ENCODE measurements at places on chromosomes 16 and 17.

DNA sequence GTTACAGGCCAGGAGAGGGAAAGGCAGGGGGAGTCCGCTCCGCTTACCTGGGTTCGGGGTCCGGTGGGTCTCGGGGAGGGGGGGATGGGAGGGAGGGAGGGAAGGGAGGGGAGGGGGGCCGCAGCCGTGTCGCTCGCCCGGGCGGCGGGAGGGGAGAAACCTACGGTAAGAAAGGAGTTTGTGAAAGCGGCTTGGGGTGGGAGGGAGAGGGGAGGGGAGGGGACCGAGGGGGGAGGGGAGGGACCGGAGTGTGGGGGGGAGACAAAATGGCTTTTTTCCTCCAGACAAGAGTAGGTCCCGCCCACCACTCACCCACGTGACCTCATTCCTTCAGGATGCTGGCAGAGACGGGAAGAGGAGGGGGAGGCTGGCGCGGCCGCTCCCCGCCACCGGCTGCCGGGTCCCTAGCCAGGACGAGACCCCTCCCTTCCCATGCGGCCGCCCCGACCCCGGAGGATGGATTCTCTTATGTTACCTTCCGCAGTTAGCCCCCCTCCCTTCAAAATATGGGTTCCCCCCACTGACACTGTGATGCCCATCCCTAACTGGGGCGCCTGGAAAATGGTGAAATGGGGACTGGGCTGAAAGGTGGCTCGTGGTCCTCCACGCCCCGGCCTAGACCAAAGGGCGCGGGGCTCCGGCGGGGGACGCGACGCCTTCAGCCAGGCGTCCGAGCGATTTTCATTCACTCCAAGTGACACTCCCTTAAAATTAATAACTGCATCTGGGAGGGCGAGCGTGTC, at the start of gene PCGF2:
TSS of gene PCGF2 (minus strand) at position 188 of the 743 bp plus-strand sequence. CDS start 7,934 bp downstream, outside the sequence.
- DNase-seq: peak; percentile 28

GRCh38 chr17:78946631-78947030, 21.4 kb upstream of the TIMP2 start:
- no peak for DNase-seq

DNA sequence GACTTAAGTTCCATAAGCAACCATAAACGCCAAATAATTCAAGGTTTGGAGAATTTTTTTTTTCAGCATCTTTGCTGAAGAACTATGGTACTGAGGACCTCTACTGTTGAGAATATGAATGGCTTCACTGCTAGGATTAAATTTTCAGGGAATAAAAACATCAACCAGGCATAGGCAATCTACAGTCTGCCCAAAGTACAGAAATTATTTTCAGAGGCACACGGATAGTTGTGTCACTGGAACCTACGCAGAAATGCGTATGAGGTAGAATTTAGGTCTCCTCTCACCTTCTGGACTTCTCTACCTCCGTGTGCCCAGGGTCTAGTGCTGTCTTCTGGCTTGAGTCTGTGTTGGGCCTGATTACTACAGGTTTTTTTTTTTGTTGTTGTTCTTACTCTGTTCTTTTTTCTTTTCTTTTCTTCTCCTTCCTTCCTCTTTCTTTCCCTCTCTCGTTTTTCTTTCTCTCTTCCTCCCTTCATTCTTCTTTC, 39.7 kb downstream of the NACA2 start:
- DNase-seq: peak; percentile 18

DNA sequence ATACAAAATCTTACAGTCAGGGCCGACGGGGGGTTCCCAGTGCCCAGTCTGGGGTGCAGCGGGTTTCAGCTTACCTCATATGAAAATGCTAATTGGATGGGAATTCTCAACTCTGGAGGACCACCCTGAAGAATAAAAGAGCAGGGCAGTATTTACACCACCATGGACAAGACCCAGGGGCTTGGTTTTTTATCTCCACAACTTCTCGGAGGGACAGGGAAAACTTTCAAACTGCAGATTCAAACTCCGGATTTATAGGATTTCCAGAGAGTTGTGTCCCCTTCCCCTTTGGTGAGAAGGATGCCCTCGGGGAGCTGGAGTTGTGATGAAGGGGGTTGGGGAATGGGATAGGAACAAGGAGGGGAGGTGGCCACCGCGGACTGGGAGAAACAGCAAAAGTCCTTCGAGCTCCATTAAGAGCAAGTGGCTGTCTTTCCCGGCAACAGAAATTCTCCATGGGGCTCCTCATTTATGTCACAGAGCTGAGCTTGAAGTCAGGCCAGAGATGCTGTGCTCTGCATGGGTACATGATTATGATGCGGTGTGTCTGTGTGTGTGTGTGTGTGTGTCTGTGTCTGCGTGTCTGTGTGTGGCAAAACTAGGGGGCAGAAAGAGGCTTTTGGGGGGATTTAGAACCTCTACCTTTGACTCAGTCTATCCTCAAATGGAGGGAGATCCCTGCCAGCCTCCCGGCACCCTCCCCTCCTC, 15.7 kb downstream of the FOXL1 start:
- no peak for DNase-seq

- peak; percentile 59 for DNase-seq
Observed at GRCh38 chr17:3535253-3535995, 22.2 kb downstream of the TRPV3 start.

GRCh38 chr17:64505340-64506200, 519 bp downstream of the DDX5 start:
- peak; percentile 92 for DNase-seq

DNA sequence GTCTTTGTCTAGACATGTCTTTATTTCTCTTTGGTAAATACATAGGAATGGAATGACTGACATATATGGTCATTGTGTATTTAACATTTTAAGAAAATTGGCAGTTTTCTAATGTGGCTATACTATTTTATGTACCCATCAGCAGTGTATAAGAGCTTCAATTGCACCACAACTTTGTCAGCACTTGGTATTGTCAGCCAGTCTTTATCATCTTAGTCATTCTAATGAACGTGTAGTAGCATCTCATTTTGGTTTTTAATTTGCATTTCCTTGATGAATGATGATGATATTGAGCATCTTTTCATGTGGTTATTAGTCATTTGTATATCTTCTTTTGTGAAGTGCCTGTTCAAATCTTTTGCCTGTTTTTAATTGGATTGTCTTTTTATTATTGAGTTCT, 239.3 kb downstream of the CEP112 start:
- no peak for DNase-seq

GRCh38 chr16:79560318-79560717, 40.2 kb downstream of the MAF start:
- no peak for DNase-seq

DNA sequence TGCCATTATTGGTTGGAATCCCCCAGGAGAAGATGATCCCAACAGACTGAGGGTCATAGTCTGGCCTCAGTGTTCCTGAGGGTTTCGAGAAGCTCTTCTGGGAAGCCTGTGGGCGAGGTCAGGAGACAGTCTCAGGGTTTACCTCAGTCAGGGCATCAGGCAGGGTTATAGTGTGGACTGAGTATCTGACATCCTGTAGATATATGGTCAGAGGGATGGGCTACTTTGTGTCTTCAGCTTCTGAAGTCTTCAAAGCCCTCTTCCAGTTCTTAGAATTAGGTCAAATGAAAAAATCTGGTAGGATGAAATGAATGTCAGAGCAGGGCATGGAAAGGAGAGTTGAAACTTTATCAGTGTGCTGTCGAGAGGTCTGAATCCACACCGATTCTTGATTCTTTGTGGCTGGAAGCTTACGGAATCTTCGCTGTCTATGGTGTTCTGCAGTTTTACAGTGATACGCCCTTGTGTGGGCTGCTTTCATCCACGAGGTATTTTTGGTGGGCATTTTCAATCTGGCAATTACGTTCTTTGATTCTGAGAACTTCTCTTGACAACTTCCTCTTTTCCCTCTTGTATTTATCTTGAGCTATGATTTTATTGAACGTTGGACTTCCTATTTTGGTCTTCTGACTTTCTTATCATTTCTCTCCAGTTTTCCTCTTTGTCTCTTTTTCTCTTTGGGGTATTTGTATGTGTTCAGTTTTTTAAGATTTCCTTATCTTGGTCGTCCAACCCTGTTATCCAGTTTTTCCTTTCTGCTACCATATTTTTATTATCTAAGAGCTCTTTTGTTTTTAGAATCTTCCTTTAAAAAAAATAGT, 30.4 kb downstream of the BPTF start:
- no peak for DNase-seq

GRCh38 chr17:13626703-13627102, 25.0 kb upstream of the HS3ST3A1 start:
- DNase-seq: no peak

DNA sequence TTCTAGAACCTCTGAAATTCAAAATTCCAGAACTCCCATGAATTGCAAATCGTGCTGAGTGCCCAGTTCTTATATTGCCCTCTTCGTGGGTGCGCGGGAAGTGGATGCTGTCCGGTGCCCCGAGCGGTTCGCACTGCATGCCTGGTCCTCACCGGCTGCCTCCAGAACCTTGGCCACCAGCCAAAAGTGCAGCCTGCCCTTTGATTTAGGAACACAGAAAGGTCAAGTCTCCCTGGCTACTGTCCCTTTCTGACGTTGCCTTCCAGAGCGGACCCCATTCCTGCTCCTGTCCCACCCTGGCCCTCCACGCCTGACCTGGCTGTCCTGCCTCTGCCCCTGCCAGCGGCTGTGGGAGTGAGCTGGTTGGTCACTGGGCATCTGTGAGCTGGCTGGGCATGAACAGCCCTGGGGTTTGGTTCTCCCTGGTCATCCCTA, 9.7 kb downstream of the NEUROD2 start:
- DNase-seq: peak; percentile 29

- no peak for DNase-seq
Observed at GRCh38 chr17:2433696-2434095, 32.8 kb upstream of the MNT start.

- no peak for DNase-seq
Observed at GRCh38 chr17:4584101-4584916, at the start of gene SMTNL2. Gene SMTNL2, plus strand, starts transcription at chr17:4584529. Its CDS starts 77 bp downstream, at chr17:4584606.

DNA sequence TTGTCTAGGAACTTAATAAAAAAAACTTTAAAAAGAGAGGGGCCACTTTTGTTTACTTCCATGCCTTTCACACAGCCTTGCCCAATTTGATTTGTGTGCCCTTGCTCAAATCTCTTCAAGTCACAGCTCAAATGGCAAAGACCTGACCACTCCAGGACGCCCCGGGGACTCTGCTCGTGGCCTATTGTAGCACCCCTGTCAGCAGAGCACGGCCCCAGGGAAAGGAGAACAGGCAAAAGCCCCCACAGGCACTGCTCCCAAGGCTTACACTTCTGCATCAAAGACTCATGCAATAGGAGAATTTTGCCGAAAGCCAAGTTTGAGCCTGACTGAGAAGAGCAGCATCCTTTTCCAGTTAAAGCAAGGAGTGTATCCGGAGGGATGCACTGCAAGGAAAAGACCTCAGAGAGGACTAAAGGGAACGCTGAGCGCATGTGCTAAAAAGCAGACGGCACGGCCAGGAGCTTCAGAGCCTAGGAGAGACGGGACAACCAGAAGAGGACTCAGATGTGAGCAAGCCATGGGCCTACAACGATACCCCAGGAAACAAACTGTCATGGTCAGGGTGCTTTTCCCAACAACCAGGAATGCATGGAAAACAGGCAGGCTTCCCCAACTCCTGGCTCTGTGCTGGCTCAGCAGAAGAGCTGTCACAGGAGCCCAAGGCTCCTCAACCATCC, 8.2 kb downstream of the CREBBP start:
- no peak for DNase-seq

DNA sequence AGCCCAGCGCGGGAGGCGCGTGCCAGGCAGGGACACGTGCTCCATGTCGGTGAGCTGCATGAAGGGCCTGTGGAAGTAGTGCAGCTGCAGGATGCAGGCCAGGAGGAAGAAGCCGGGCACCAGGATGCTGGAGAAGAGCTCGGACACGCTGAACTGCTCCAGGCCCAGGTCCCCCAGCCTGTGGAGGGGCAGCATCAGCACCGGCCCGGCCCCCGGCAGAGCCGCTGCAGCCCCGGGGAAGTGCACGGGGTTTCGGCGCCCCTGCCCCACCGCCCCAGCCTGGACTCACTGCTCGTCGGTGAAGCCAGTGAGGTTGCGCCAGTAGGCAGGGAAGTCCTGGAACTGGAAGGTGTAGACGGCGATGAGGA, 28.0 kb downstream of the CTU2 start:
- DNase-seq: no peak

DNA sequence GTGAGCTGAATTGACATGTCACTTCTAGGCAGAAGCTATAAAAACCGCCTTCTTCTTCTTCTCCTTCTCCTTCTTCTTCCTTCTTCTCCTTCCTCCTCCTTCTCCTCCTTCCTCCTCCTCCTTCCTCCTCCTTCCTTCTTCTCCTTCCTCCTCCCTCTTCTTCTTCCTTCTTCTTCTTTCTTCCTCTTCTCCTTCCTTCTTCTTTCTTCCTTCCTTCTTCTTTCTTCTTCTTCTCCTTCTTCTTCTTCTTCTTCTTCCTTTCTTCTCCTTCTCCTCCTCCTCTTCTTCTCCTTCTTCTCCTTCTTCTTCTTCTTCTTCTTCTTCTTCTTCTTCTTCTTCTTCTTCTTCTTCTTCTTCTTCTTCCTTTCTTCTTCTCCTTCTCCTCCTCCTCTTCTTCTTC, 4.8 kb upstream of the FBXL19 start:
- DNase-seq: no peak

DNA sequence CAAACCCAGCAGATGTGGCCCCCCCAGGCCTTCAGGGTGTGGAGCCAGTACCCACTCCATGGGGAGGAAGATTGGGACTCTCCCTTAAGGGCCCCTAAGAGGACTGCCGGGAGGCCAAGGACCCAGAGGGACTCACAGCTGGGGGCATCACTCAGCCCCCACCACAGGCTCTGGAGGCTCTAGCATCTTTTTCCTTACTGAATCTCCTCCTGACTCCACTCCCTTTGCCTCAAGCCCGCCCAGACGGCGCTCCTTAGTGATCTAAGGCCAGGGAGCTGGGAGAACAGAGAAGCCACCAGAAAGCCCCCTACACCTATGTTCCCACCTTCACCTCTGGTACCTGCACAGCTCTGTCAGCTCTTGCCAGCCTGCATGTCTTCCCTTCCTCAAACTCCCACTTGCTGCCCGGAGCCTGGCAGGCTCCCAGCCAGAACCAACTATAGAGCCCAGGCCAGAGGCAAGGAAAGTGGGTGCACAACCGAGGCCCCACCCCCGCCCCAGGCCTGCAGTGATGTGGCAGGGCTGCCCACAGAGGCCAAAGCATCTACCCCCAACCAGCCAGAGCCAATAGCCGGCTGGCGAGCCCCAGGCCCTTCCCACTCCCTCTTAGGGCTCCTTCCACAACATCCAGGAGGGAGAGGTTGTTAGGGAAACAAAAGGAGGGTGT, 22.3 kb upstream of the MPO start:
- no peak for DNase-seq

GRCh38 chr17:31491376-31492131, 100.1 kb downstream of the RAB11FIP4 start:
- peak; percentile 58 for DNase-seq

DNA sequence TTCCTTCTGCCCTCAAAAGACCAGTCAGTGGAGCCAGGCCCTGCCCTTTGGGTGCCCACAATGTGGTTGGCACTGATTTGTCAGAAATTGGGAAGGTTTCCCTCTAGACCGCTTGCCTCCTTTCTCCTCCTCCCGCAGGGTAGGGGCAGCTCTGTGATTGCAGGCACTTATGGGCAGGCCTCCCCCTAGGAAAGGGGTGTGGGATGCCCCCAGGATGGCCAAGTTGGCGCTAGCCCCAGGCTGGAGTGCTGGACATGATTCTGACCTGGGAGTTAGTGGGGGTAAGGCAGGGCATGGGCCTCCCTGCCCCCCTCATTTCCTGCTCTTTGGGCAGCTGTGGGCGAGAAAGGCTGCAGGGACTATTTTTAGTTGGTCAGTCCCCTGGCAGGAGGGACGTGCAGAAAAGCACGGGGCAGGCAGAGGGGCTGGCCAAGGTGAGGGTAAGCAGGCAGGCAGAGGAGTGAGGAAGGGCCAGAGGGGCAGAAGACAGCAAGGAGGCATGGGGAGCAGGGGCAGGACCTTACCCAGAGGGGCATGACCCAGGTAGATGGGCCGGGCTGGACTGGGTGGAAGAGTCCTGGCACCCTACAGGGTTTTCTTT, 3.3 kb downstream of the RARA start:
- peak; percentile 52 for DNase-seq
